ENCODE measurements at places on chromosomes 5 and 9.

DNA sequence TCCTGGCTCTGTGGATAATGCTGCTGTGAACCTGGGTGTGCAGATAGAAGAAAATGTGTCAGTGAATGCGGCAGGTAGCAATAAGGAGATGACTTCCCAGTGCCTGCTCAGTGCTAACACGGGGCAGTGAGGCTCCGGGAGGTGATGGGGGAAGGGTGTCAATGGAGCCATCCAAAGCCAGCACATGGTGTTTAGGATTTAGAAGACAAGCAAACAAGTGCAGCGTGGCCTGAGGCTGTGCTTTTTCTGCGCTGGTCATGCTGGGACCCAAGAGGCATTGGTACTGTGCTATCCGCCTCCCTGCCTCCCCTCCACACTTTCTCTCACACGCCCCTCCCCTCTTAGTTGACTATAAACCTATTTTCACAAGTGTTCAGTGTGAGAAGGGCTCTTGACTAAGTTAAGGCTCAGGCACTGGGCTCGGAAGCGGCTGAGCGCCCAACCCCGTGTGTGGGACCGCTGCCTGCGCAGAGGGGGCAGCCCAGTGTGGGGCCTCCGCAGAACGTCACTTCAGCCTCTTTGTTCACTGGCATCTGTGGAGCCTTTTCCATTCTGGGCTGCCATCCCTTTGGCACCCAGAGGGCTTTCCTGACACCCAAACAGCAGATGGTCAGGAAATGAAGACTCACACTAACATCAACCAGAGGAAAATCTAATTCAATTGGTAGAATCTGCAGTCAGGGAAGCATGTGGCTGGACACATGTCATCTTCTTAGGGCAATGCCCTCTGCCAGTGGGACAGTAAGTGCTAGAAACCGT is 21.8 kb upstream of the NINJ1 start:
- DNase-seq: no peak

DNA sequence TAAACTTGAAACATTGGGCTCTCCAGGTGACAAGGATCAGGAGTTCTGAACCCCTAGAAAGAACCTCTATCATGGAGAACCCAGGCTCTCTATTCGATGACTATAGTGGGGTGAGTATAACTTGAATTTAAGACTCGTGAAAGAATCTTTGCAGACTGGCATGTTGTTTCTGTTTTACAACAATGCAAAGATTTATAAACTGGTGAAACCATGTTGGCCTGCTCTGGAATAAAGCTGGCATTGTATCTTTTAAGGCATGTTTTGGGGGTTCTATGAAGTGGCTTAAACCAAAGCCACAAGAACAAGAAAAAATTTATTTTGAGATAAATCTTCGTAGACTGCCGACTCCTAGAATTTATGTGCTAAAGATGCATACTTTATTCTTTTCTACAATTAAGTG is 9.8 kb upstream of the GDNF start:
- DNase-seq: no peak

- DNase-seq: no peak
Observed at GRCh38 chr5:141330299-141331080, at the start of gene PCDHGA1. PCDHGA1 (plus strand) TSS chr5:141330514.

- DNase-seq: no peak
Observed at GRCh38 chr9:120938851-120939250, 12.3 kb upstream of the TRAF1 start.

DNA sequence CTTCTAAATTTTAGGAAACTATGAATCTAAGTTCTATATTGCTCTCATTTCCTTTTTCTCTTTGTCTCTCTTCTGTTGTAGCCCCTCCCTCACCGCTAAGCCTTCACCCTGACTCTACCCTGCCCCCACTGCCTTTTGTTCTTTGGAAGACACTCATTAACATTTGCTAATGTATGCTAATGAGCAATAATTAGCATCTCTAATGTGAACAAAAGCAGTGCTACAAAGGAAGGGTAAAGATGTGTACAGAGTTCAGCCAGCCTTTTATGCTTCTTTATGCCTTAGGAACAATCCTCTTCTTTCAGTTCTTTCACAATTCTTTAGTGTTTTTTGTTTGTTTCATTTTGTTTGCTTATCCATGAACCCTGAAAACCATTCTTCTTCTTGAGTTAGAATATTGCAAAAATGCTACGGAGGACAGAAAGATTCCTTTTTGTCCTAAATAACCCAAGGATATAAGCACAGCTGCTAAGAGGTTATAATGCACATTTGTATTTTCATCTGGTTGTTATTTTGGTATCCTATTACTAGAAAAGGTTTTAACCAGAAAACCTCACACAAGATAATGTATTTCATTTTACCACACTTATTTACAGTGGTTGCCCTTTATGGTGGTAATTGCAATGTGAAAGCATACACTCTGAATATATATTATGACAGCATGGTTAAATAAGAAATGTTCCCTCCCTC is 159.3 kb downstream of the TMC1 start:
- peak; percentile 92 for DNase-seq

DNA sequence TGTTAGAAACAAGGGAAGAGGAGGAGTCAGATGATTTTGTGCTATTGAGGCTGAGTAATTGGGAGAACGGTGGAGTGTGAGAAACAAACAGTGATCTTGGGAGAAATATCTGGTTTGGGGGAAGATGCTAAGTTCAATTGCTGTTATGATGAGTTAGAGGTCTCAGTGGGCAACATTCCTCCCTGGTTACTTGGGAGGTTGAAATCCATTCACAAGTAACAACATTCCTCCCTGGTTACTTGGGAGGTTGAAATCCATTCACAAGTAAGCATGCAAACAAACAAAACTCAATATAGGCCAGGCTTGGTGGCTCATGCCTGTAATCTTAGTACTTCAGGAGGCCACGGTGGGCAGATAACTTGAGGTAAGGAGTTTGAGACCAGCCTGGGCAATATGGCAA is 38.7 kb downstream of the AGXT2 start:
- no peak for DNase-seq

- DNase-seq: no peak
Observed at GRCh38 chr9:112334432-112334841, 1.0 kb upstream of the PTBP3 start.

- DNase-seq: no peak
Observed at GRCh38 chr5:1720396-1721110, 79.1 kb downstream of the MRPL36 start.

DNA sequence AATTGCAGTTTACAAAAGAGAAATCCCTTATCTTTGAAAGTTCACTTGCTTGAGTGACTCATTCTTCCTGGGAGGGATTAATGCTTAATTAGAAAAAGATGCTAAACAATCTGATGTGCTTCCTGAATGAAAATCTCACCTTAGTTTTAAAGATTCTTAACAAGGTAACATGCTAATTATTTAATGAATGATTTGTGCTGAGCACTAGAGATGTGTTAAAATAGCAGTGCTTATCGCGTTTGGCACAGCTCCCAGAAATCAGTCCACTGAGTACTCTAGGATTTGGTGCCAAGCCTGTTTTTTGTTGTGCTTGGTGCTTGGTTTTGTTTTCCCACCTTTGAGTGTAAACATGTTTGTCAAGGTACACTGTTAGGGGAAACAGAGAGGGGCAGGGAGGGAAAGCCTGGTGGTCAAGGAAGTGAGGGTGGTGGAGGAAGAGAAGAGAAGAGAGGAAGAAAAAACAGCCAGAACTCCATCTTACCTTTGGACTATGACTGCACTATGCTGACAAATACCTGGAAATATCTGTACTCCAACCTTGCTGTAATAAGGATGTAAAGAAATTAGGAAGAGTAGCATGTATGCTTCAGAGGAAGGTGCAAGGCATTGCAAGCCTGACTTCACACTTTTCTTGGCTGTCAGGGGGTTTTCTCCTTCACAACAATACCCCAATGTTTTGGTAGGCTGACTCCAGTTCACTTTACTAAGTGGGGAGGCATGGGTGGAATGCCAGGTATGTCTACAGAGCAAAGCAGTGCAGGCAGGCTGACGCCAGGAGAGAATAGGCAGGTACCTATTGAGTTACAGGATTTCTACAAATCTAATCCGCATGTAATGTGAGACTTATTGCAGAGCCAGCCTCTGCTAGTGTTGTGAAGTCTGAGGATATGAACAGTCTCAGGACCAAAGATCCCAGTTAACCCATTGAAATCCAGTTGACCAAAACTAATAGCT is 157.2 kb upstream of the ISL1 start:
- DNase-seq: no peak

DNA sequence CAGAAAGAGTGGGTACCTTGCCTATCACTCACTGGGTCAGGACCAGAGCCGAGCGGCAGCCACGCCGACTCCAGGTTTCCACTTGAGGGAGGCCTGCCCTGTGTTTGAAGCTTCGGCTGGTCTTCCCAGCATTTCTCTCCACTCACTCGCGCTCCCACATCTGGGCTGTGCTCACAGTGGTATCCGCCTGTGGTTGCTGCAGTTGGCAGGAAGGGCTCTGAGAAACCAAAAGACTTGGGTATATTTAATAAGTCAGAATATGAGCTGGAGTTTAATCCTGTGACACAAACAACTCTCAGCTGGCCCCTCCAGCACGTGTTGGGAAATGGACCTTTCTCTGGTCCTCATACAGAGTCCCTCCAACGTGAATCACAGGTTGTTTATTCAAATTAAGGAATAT is 70.9 kb downstream of the SPRY4 start:
- DNase-seq: no peak

- no peak for DNase-seq
Observed at GRCh38 chr9:115111874-115112273, 6.1 kb downstream of the TNC start.

GRCh38 chr5:40442346-40442745 is 237.4 kb upstream of the PTGER4 start:
- no peak for DNase-seq

GRCh38 chr5:122172207-122172606 is 42.9 kb downstream of the ZNF474 start:
- no peak for DNase-seq

GRCh38 chr5:151745071-151745705 is 13.2 kb downstream of the ATOX1 start:
- no peak for DNase-seq

GRCh38 chr5:17364987-17365810 is 132.8 kb upstream of the TAF11L2 start:
- DNase-seq: no peak

GRCh38 chr9:137299938-137300337 is 2.1 kb downstream of the NRARP start:
- no peak for DNase-seq

DNA sequence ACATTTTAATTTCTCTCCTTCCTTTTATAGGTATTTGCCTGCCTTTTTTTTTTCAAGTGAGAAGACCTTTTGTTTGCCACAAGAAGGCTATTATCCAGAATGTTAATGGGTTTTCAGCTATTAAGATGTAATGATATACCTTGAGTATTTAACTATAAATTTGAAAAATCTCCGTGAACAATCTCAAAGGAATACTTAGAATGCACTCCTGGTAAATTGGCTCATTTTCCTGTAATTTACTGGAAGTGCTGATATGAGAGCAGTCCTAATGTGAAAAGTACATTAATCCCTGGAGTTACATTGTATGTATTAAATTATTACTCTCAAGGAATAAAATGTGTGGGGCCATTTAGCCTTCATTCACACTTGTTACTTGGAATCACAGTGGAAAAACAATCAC is 32.4 kb downstream of the AOPEP start:
- DNase-seq: no peak

DNA sequence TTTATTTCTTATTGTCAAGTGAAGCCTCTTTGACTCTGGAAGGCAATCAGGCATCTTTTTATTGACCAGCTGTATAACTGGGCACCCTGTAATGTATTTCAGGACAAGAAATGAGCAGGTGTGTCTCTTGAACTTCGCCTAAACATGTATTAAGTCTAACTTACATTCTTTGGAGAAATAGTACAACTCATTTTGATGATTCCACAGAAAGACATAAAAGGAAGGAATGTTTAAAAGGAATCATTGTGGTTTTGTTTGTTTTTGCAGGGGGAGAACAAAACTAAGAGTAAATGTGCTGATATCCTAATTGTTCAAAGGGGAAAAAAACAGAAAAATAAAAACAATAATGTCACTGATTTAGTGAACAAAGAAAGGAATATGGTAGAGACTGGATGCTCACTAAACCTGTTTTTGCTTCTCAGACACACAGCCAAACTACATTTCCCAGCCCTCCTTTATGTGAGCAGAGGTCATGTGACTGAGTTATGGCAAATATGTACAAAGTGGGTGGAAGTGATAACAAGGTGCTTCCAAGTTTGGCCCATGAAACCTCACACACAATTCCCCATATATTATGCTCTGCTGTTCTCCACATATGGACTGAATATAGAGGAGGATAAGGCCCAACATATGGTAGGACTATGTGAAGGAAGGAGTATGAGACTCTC is 150.6 kb upstream of the ACOT12 start:
- DNase-seq: no peak

DNA sequence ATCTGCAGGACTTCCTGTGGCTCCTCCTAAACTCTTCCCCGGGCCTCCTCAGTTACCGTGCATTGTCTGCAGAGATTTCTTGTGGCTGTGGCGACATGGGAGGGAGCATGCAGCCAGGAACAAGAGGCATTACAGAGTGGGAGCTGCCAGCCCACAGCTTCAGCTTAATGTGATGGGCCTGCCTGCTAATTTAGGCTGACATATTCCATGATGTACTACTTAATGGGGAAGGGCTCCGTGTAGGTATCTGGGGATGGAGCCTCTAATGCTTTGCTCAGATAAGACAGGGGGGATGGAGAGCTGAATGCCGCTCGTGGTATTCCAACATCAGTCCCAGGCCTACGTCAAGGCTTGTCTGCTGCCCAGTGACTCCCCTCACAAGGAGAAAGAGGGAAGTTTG is 137.6 kb upstream of the GPR151 start:
- no peak for DNase-seq

- no peak for DNase-seq
Observed at GRCh38 chr9:112233769-112234168, 58.7 kb upstream of the SUSD1 start.

DNA sequence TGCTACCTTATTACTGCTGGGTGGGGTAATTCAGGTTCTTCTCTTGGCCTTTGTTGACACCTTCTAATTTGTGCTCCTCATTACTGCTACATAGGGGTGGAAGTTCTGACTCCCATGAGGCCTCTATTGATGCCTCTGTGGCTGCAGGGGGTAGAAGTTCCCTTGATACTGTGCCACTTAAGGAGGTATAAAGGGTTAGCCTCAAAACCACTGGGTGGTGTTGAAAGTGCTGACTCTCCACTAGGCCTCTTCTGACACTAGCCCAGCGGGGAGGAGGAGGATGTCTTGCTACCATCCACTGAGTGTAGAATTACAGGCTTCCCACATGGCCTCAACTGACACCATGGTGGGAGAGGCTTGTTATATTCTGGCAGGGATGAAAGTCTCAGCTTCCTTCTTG is 36.7 kb upstream of the CCDC112 start:
- no peak for DNase-seq

GRCh38 chr5:147673266-147673665 is 109.3 kb downstream of the JAKMIP2 start:
- DNase-seq: no peak

GRCh38 chr5:135033901-135034235 is at the start of gene PITX1:
PITX1 (minus strand) TSS chr5:135034228; CDS start chr5:135033881, 347 bp downstream.
- no peak for DNase-seq

- DNase-seq: no peak
Observed at GRCh38 chr5:16565118-16565517, 51.7 kb downstream of the RETREG1 start.

DNA sequence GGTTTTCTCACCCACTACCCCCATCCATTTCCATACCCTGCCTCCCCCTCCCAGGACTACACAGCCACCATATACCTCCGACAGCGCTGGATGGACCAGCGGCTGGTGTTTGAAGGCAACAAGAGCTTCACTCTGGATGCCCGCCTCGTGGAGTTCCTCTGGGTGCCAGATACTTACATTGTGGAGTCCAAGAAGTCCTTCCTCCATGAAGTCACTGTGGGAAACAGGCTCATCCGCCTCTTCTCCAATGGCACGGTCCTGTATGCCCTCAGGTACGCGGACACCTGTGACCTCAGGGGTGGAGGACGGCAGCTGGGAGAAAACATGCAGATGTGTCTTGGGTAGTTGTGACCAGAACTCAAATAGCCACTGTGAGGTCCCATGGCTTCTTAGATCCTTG is 11.6 kb downstream of the GABRP start:
- DNase-seq: no peak

All from NCI-H1417 treated with DMSO at 0.1 percent for 48 hours (cell line).